ENCODE measurements at places on chromosomes 12 and 14.

- no peak for DNase-seq
- peak overlapping the region; percentile 68 for H3K27ac ChIP-seq
- H3K4me3 ChIP-seq: no peak overlapping the region
- H3K4me1 ChIP-seq: peaks cover 27% of the 10 kb centered on the region
These were observed 37.6 kb downstream of the ATG14 start for GRCh38 chr14:55373784-55374705.

DNA sequence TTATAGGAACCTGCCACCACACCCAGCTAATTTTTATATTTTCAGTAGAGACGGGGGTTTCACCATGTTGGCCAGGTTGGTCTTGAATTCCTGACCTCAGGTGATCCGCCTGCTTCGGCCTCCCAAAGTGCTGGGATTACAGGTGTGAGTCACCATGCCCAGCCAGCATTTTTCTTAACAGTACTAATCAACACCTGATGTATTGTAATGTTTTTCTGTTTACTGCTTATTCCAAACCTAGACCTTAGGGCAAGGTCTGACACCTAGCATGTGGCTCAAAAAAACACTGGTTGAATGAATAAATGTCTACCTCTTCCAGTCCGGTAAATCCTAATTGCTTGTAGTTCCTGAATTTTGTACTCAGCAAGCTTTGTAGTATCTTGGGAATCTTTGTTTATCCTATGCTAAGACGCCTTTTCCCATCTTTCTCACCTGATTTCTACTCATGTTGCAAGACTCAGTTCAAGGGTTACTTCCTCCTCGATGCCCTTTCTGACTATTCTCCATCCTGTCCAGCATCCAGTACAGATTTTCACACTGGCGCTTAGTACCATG lies 2.8 kb downstream of the PAN2 start:
- H3K27ac ChIP-seq: no peak overlapping the region
- H3K4me1 ChIP-seq: peaks cover 19% of the 10 kb centered on the region

- H3K27ac ChIP-seq: no peak overlapping the region
- DNase-seq: no peak
- H3K4me1 ChIP-seq: no peaks in the 10 kb centered on the region
- no peaks in the 10 kb centered on the region for H3K36me3 ChIP-seq
- H3K27me3 ChIP-seq: no peaks in the 10 kb centered on the region
These were observed 24.8 kb downstream of the PPP1R36 start for GRCh38 chr14:64574371-64575107.

DNA sequence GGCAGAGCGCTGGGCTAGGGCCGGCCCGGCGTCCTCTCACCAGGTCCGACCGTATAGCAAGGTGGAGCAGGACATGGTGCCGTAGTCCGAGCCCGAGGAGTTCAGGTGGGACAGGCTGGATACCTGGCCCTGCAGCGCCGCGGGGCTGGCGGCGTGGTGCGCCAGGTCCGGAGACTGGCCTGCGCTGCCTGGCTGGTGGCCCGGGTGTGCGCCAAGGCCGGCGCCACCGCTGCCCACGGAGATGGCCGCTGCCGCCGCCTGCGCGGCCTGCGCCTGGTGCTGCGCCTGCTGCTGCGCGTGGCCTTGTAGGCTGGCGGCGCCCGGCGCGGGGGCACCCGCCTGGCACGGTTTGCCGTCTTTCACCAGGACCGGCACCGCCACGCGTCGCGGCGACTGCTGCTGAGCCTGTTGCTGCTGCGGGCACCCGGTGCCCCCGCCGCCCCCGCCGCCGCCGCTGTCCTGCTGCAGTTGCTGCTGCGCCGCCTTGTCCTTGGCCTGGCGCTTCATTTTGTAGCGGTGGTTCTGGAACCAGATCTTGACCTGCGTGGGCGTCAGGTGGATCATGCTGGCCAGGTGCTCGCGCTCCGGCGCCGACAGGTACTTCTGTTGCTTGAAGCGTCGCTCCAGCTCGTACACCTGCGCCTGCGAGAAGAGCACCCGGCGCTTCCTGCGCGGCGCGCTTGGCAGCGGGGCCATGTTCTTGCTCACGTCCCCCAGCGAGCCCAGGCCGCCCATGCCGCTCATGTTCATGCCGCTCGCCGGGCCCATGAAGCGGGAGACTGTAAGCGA lies 2.6 kb downstream of the NKX2-1 start:
- no peak for DNase-seq
- no peaks in the 10 kb centered on the region for H3K36me3 ChIP-seq
- H3K27ac ChIP-seq: no peak overlapping the region
- peaks cover 87% of the 10 kb centered on the region for H3K27me3 ChIP-seq
- H3K4me3 ChIP-seq: no peak overlapping the region

DNA sequence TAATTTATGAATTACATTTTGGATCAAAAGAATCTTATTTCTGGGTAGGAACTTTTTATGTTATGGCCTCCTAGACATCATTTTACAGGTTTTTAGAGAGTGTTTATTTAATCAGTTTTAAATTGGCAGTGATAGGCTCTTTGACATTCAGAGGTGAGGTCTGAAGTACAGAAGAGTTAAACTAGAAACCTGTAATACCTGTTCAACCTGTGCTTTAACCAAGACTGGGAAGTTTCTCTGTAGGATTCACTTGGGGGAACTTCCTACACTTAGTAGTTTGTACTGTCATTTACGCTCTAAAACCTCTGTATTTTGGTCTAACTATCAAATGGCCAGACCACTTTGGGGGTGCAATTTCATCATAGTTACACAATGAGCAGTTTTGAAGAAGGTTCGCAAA lies 35.9 kb downstream of the PLEKHA5 start:
- no peak overlapping the region for H3K4me3 ChIP-seq
- H3K4me1 ChIP-seq: no peaks in the 10 kb centered on the region
- H3K27me3 ChIP-seq: no peaks in the 10 kb centered on the region

DNA sequence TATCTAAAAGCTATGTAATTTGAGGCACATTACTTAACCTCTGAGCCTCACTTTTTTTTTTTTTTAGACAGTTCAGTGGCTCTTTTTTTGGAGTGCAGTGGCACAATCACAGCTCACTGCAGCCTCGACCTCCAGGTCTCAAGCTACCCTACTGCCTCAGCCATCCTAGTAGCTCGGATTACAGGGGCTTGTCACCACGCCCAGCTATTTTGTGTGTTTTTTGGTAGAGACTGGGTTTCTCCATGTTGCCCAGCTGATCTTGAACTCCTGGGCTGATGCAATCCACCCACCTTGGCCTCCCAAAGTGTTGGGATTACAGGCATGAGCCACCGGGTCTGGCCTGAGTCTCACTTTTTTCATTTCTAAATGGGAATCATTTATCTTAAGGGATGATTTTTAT lies 192.0 kb upstream of the PDZRN4 start:
- no peaks in the 10 kb centered on the region for H3K36me3 ChIP-seq
- no peak overlapping the region for H3K27ac ChIP-seq
- no peak for DNase-seq
- H3K4me3 ChIP-seq: no peak overlapping the region
- H3K4me1 ChIP-seq: no peaks in the 10 kb centered on the region

DNA sequence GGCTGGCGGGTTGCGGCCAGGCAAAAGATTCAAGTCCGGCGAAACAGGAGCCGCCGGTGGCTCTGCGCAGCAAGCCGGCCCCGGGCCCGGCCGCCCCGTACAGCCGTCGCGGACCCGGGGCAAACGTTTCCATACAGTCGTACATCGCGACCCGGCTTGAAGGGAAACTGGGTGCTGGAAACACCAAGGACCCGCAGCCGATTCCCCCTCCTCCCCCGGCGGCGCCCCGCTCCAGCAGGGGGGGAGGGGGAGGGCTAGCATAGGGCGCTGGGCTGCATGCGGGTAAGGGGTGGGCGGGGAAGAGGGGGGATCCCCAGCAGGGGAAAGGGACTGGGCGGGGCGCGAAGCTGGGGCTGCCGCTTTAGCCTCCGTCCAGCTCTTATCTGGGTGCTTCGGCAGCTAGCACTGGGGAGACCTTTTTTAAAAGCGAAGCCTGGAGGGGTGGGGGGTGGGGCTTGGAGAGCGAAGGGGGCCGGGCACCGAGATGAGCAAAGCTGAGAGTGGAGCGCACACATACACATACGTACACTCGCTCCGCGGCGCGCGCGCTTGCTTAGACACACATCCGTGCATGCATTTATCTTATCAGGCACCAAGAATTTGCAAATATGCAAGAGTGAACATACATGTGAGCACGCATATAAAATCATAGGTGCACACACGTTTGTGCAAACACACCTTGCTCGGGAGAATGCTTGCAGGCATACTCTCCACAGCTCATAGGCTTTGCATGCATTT lies 11.9 kb downstream of the RARG start:
- H3K27me3 ChIP-seq: no peaks in the 10 kb centered on the region
- peak overlapping the region; percentile 92 for H3K27ac ChIP-seq
- H3K4me1 ChIP-seq: peaks cover 84% of the 10 kb centered on the region
- H3K36me3 ChIP-seq: peaks cover 10% of the 10 kb centered on the region

GRCh38 chr14:22519877-22520685 lies 68.9 kb downstream of the DAD1 start:
- H3K36me3 ChIP-seq: peaks cover 97% of the 10 kb centered on the region
- peaks cover 89% of the 10 kb centered on the region for H3K4me1 ChIP-seq
- no peaks in the 10 kb centered on the region for H3K27me3 ChIP-seq

GRCh38 chr12:118061011-118061872 lies at the start of gene WSB2:
Gene WSB2 (minus strand): TSS chr12:118061179. CDS start chr12:118061048, 131 bp downstream.
- no peaks in the 10 kb centered on the region for H3K36me3 ChIP-seq
- H3K4me1 ChIP-seq: peaks cover 30% of the 10 kb centered on the region
- DNase-seq: peak; percentile 63
- H3K27ac ChIP-seq: peak within 1 kb of the TSS; percentile 85
- peak within 1 kb of the TSS; percentile 84 for H3K4me3 ChIP-seq
- H3K27me3 ChIP-seq: no peaks in the 10 kb centered on the region

DNA sequence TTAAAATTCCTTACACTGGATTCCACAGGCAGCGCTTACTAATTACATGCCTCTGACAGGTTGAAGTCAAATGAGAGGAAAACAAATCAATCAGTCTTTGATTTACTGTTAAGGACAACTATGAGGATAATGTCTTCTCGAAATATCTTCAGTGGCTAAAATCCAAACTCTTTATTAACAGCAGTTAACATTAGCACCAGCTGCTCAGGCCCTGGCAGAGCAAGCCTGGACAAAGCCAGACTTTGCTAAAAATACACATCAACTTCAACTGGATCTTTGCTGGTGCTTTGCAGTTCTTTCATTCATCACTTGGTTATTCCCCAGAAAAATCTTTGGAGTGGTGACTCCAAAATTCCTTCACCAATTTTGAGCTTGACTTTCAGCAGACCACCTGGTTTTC lies 98.7 kb downstream of the HECTD4 start:
- no peak overlapping the region for H3K27ac ChIP-seq
- no peak for DNase-seq
- no peaks in the 10 kb centered on the region for H3K27me3 ChIP-seq
- H3K36me3 ChIP-seq: no peaks in the 10 kb centered on the region
- no peak overlapping the region for H3K4me3 ChIP-seq

GRCh38 chr12:66493819-66494218 lies 185.1 kb downstream of the GRIP1 start:
- H3K27me3 ChIP-seq: peaks cover 6% of the 10 kb centered on the region
- DNase-seq: no peak
- H3K4me1 ChIP-seq: no peaks in the 10 kb centered on the region
- no peak overlapping the region for H3K27ac ChIP-seq
- no peaks in the 10 kb centered on the region for H3K36me3 ChIP-seq
- H3K4me3 ChIP-seq: no peak overlapping the region

- H3K36me3 ChIP-seq: no peaks in the 10 kb centered on the region
- peaks cover 4% of the 10 kb centered on the region for H3K4me1 ChIP-seq
- no peak overlapping the region for H3K4me3 ChIP-seq
- no peak overlapping the region for H3K27ac ChIP-seq
- peaks cover 13% of the 10 kb centered on the region for H3K27me3 ChIP-seq
- no peak for DNase-seq
These were observed 16.4 kb downstream of the KRT18 start for GRCh38 chr12:52965337-52965731.

DNA sequence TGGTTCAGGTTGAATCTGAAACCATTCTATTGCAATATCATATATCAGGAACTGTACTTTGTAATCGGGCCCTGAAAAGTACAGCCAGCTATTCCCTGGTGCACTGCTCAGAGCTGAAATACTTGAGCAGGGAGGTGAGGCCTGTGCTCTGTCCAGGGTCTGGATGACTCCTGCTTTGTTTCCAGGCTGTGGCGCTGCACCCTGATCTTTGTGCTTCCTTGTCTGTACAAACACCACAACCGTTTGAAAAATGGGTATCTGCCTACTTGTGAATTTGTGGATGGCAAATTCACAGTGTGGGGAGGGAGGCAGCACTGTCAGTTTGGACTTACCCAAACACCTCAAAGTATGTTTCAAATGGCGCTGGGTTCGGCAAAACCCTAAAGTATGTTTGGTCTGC lies 155.4 kb upstream of the FAR2 start:
- no peaks in the 10 kb centered on the region for H3K36me3 ChIP-seq
- DNase-seq: no peak
- H3K4me1 ChIP-seq: no peaks in the 10 kb centered on the region
- H3K27me3 ChIP-seq: peaks cover 3% of the 10 kb centered on the region
- H3K4me3 ChIP-seq: no peak overlapping the region

GRCh38 chr12:101042211-101042610 lies 167.8 kb downstream of the SLC5A8 start:
- H3K36me3 ChIP-seq: no peaks in the 10 kb centered on the region
- no peaks in the 10 kb centered on the region for H3K27me3 ChIP-seq
- no peak for DNase-seq
- H3K27ac ChIP-seq: no peak overlapping the region

DNA sequence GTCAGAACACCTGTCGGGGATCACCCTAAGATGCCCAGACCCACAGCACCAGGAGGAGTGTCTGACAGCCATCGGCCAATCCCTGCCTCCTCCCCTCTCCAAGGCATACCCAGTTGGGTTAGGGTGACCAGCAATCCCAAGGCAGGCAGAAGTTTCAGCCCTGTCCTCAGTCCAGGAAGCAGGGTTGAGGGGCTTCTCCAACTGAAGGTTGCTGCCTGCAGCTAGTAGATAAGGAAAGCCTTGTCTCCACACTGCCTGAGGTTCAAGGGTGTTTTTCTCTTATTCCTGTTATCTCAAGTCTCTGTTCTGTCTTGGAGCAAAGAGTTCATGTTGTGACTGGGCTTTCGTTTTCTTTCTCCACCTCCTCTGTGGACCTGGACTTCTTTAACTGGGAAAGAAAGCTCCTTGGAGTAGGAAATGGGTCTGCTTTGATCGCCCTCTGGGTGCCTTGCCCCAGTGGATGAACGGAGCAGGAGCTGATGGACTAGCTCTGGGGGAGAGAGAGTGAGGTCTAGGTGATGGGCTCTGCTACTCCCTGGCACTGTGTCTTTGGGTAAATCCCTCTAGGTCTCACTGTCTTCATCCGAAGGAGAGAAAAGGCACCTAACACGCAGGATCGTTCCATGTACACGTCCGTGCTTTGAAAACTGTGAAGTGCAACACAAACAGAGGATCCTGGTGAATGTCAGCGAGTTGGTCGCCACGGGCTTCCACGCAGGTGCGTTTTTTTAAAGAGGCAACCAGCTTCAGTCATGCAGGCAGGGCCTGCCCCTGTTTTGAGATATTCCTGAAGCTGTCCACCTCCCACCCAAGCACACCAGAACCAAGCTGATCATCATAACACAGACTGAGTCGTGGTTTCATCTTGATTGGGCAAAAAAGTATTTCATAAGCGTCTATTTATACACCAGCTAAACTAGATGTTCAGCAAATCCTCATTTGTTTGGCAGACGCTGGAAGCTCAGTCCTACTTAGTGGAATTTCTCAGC lies 52.5 kb upstream of the FOXN3 start:
- H3K36me3 ChIP-seq: peaks cover 17% of the 10 kb centered on the region
- peaks cover 30% of the 10 kb centered on the region for H3K4me1 ChIP-seq
- H3K27ac ChIP-seq: no peak overlapping the region
- no peak overlapping the region for H3K4me3 ChIP-seq
